ENCODE measurements at places on chromosomes 6 and 20.

- DNase-seq, result no peak
Observed at GRCh38 chr20:13342469-13343242, 121.6 kb downstream of the ISM1 start.

- no peak for DNase-seq
Observed at GRCh38 chr20:63850689-63851547, 10.4 kb upstream of the ABHD16B start.

DNA sequence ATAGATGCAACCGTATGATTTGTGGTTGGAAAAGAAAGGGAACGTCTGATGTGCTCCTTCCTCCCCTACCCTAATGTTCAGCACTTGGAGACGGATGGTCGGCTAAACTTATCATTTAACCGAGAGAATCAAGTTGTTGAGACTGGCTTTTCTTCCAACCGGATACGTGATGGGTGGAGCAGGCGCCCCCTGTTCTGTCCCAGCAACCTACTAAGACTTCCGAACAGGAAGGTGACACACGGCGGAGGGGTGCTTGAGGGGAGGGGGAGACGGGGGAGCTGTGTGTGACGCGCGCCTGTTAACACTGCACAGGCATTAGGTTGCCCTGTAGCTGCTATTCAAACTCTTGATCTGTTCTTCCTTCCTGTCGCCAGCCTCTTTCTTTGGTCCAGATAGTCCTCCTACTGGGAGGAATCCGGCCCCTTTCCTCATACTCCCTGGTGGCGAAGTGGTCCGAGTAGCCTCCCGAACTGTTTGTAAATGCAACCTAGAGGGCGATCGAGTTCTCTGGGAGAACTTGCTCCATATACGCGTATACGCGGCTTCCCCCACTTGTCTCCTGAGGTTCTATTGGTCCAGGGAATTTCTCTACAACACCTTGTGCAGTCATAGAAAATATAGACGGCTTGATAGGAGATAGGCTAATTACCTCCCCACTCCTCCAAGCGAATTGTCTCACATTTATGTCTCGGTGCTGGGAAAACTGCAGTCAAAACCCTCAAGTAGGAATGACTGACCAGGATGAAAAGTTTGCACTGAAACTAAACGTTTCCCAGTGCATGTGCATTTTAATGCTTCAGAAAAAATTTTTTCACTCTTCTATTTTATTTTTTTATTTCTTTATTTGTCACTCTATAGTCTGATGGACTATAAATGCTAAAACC lies 126.0 kb upstream of the SLC2A12 start:
- peak; percentile 62 for DNase-seq

GRCh38 chr6:35920793-35921732 lies at the start of gene SRPK1:
Gene SRPK1, minus strand, starts transcription at chr6:35921098. Its CDS starts 42 bp downstream, at chr6:35921056.
- peak; percentile 75 for DNase-seq

GRCh38 chr6:87174078-87174579 lies 18.8 kb downstream of the ZNF292 start:
- no peak for DNase-seq

DNA sequence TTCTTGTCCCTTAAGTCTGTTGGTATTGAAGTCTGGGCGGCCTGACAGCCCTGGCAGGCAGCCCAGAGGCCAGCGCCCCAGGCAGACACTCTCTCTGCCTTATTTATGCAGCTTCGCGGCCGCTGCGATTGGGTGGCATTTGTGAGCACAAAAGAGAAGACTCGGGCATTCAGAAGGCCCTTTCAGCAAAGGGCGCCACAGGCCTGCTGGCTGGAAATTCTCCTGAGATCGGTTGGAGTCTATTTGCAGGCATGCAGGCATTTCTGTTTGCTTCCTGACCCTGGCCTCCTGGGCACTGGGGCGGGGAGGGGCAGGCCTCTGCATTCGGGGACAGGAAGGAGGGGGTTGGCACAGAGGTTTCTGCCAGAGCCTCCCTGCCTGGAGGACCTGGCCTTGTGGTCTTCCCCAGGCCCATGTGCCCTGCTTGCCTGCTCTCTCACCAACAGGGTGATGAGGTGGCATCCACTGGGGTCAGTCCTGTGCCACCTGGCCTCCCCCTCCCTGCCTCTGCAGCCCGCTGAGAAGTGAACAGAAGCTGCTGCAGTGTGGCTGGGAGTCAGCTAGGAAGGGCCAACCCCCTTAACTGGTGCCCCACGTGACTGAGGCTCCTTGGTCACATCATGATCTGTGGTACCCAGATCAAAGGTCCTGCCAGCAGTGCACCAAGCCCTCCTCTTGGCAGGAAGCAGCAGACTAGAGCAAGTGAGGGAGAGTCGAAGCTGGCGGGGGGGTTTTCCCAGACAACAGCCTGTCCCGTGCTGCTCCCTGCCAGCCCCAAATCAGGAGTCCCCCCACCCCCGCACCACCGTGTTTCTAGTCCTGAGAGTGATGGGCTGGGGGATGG lies 16.6 kb upstream of the CCDC167 start:
- peak; percentile 66 for DNase-seq

- no peak for DNase-seq
Observed at GRCh38 chr6:25875926-25876602, 2.0 kb upstream of the SLC17A3 start.

DNA sequence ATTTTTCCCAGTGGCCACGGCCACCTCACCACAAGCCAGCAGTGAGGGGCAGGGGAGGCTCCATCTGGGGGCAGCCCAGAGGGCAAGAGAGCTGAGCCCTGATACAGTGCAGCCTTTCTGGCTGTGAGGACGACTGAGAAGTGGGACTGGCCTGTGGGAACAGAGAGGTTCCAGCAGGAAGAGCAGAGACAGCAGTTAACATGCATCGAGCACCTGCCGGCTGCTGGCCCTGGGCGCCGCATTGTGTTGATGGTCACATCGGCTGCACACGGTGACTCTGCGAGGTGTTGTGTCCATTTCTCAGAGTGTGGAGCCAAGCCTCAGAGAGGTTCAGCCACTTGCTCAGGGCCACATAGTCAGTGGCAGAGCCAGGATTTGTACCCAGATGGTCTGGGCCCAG lies 9.8 kb downstream of the FOXS1 start:
- DNase-seq, result no peak

DNA sequence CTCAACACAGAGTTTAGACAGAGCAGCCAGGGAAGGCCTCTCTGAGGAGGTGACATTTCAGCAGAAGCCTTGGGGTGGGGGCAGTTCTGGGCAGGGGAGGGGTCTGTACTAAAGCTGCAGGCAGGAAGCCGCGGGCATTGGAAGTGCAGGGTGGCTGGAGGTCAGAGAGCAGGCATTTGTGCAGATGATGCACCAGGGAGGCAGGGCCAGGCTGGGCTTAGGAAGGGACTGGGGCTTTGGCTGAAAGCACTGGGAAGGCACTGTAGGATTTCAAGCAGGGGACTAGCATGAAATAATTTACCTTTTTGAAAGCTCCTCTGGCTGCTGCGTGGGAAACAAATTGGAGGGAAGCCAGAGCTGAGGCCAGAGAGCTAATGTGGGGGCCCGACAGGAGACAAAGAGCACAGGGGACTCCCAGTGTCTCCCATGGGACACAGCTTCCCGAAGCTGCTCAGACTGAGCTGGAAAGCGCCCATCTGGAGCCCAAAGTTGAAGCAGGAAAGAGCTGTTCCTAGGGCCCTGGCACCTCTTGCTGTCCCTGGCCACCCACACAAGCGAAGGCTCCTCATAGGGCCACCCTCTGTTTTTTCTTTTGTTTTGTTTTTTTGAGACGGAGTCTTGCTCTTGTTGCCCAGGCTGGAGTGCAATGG lies 19.3 kb downstream of the ADA start:
- DNase-seq, result no peak

- no peak for DNase-seq
Observed at GRCh38 chr6:21924002-21924401, 330.5 kb downstream of the SOX4 start.

- no peak for DNase-seq
Observed at GRCh38 chr6:18314317-18314997, 50.1 kb upstream of the DEK start.

DNA sequence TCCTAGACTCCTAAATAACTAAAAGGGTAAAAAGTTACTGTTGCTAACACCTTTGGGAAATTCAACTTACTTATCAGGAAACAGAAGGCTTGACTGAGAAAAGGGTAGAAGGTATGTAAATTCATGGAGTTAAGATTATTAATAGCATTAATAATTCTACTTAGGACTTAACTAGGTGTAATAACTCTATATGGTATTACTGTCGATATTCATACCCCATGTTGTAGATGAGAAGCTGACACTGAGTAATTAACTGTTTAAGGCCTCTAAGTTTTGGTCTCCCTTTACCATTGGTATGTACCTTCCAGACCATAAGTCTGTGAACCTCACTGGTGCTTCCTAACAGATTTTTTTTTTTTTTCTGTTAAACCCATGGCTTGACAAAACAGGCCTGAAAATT lies 15.4 kb downstream of the GLO1 start:
- no peak for DNase-seq

DNA sequence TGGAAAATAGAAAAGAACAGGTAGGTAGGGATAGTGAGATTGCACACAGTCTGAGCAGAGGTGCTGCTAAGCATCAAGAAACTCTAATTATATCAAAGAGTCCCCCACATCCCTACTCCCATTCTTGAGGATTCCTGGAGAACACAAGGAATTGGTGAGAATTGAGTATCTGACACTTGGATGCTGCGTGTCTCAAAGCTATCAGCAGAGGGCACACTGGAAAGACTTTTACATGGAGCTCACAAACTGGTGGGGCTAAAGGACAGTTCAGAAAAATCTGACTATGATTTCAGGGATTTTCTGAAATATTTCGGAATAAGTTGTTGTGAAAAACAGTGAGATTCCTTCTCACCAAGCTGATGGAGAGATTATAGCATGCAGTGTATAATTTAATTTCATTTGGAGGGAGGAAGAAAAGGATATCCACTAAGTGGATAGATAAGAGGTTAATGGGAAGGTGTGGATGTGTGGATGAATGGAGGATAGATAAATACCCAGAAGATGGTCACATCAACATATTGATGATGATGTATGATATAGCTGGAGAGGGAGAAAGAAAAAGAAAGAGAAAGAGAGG lies 215.4 kb upstream of the DEFB112 start:
- no peak for DNase-seq

DNA sequence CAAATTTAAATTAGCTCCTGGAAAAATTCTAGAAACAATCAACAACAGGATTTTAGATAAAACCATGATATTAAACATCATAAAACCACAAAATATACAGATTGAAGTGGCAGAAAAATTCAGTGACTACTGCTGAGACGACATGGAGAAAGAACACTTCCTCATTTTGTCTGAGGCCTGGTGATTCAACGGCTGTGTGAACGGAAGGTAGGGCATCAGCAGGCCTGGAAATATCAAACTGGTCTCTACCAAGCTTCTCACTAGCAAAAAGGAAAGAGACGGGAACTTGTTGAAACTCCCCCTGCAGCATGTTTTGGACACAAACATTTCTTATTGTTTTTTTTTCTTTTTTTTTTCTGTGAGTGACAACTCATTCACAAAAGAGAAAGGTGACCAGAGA lies 58.0 kb upstream of the AHI1 start:
- DNase-seq, result no peak

- peak; percentile 2 for DNase-seq
Observed at GRCh38 chr6:35569011-35569461, 56.3 kb upstream of the TULP1 start.

- no peak for DNase-seq
Observed at GRCh38 chr6:46352541-46353268, 138.5 kb downstream of the RCAN2 start.

DNA sequence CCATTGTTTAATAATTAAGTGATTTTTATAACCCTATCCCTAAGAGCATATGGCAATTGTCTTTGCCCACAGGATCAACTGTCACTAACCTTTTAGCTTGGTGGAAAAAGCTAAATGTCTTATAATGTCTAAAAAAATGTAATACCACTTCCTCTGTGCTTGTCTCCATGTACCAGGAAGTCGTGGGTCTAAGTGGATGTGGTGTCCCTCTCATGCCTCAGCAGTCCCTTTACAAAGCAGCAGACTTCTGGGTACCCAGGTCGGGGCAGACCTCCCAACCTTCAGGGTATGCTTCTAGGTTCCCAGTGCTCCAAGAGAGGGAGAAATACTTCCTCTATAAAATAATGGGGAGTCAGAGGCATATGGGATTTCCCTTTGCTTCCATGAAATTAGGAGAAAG lies 74.7 kb downstream of the ZHX3 start:
- no peak for DNase-seq

- no peak for DNase-seq
Observed at GRCh38 chr20:58327211-58327610, 17.7 kb downstream of the RAB22A start.

DNA sequence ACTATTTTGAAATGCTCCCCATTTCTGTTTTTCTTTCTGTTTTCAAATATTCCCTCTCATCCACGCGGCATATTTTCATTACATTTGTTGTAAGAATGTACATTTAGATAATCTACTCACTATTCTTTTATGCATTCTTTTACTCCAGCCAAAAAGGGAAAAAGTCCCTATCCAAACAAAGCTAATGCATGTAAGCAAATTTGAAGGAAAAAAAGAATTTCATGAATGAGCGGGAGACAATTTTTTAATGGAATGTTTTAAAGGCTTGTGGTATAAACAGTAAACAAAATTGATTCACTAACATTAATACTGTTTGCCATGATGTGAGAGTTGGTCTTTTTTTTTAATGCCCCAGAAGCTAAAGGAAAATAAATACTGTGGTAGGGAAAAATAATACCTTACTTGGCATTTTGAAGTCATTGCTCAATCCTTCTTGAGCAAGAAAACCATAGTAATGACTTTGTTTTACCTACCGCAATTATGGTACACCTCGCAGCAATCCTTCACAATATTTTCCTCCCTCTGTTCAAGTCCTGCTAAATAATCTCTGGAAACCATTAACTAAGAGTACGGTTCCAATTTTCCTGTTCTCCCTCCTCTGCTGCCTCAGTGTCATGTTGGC lies 79.0 kb downstream of the BACH2 start:
- DNase-seq, result no peak

- no peak for DNase-seq
Observed at GRCh38 chr6:128024969-128025368, 124.1 kb upstream of the THEMIS start.

GRCh38 chr6:13402711-13403110 lies 74.4 kb upstream of the TBC1D7 start:
- no peak for DNase-seq

- DNase-seq, result no peak
Observed at GRCh38 chr6:31742894-31743293, 3.1 kb downstream of the MSH5 start.

DNA sequence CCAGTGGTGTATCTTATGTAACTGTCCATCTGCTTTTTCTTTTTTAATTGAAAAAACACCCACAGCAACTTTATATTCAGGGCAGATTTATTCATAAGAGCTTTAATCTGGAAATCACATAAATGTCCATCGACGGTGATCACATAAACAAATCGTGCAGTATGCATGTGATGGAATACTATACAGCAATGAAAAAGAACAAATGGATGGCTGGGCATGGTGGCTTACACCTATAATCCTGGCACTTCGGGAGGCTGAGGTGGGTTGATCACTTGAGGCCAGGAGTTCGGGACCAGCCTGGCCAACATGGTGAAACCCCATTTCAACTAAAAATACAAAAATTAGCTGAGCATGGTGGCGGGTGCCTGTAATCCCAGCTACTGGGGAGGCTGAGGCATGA lies 39.1 kb downstream of the VSTM2L start:
- no peak for DNase-seq

- no peak for DNase-seq
Observed at GRCh38 chr6:36929607-36930006, 24.9 kb upstream of the PI16 start.

GRCh38 chr20:62476056-62476838 lies 452 bp upstream of the GATA5 start:
- DNase-seq, result no peak

- no peak for DNase-seq
Observed at GRCh38 chr20:45967551-45968080, 4.4 kb downstream of the ZNF335 start.

All from stimulated activated CD8-positive, alpha-beta memory T cell treated with anti-CD3 and anti-CD28 coated beads, Interleukin-4, amount 100 ng/mL, for 1 hour (primary cell).